ENCODE measurements at places on chromosomes 2 and 18.

DNA sequence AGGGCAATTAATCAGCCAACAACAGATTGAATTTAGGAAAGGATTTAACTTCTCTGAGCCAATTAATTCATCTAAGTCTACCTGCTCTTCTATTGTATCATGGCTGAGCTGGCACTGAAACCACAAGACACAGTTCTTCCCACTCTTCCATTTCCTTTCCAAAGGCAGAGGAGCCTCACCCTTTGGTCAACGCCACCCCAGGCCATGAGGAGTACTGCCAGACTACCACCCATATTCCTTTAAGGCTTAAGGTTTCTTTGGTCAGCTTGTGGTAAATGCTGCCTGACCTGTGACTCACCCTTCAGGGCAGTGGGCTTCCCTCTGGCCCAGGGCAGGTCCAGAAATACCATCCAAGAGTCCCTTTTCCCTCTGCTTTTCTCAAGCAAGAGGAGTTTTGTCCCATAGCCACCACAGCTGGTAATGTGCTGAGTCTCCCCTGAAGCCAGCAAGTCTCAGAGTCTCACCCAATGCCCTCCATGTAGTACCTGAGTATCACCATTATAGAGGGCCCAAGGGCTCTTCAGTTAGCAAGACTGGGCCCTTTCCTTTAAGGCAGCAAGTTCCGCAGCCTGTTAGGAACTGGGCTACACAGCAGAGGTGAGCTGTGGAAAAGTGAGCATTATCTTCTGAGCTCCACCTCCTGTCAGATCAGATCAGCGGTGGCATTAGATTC is 900.5 kb upstream of the CRIM1 start:
- no peak for DNase-seq

- no peak for DNase-seq
Measured at GRCh38 chr18:43267818-43268217, 9.5 kb downstream of the SYT4 start.

DNA sequence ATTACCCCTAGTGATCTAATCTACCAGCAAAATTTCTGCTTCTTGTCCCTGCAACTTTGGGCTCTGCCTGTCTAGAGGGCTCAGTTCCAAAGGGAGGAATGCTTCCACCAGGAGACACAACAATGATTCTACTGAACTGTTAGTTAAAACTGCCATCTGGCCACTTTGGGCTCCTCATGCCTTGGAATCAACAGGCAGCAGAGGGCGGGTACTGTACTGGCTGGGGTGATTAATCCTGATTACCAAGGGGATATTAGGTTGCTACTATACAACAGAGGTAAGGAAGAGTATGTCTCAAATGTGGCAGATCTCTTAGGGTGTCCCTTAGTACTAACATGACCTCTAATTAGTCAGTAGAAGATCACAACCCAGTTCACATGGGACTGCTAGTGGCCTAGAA is 21.4 kb downstream of the HADHA start:
- DNase-seq, result no peak

DNA sequence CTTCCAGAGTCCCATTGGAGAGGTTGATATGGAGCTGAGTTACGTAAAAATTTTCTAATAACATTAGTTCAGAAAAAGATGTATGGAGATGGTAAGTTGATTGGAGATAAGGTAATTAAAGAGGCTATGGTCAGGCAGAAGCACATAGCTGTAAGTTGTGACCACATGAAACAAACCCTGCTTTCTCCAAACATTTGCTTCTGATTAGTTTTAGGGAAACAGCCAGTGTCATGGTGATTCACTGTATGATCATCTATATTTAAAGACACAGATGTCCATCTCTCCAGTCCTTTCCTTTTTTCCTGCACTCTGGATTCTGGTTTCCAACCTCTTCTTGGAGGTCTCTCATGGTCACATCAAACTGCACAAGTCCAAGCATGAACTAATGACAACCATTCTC is 1550.8 kb upstream of the PIK3C3 start:
- DNase-seq, result no peak

GRCh38 chr2:64905338-64906024 is 83.7 kb upstream of the SLC1A4 start:
- no peak for DNase-seq

GRCh38 chr2:114222344-114222743 is 220.1 kb upstream of the DPP10 start:
- DNase-seq, result no peak

GRCh38 chr2:8576525-8577167 is 105.2 kb upstream of the ID2 start:
- no peak for DNase-seq

GRCh38 chr2:3107567-3107966 is 270.1 kb downstream of the EIPR1 start:
- DNase-seq, result no peak

DNA sequence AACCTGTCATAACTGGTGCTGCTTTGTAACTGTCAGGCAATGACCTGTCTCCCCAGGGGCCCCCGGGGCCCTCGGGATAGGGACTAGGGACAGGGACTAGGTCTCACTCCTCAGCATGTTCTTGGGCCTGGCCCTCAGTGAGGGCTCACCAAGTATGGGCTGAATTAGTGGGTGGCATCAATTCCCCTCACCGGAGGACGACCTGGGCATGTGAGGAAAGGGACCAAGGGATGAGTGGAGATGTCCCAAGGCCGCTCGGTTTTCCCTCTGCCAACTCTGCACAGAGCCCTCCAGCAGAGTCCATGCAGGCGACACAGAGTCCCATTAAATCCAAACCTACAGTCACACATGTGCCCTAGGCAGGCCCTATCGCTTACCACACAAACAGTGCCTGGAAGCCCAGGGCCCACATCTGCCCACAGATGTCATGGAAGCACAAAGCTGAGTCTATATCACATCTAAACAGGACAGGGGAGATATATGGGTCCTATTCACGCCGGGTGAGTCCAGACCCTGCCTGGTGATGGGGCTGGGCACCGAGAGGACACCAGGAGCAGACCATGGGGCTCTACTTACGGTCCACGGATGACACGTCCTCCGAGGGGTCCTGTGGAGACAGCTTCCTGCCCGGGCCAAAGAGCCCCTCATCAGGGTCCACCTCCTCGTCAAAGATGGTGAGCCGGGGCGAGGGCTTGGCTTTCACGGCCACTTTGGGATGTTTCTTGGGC is 26.6 kb downstream of the HS1BP3 start:
- DNase-seq, result no peak

Measured in activated CD4-positive, CD25-positive, alpha-beta regulatory T cell (primary cell).